ENCODE measurements at places on chromosomes 3 and 15.
A peak's percentile ranks its signal among the peaks of the same experiment; 100 is the strongest.

- no peak for DNase-seq
Measured at GRCh38 chr15:39581242-39581792, 438 bp downstream of the THBS1 start.

- no peak for DNase-seq
Measured at GRCh38 chr15:31081588-31082250, 19.8 kb downstream of the TRPM1 start.

GRCh38 chr3:153373606-153374005 is 211.6 kb downstream of the RAP2B start:
- DNase-seq, result no peak

DNA sequence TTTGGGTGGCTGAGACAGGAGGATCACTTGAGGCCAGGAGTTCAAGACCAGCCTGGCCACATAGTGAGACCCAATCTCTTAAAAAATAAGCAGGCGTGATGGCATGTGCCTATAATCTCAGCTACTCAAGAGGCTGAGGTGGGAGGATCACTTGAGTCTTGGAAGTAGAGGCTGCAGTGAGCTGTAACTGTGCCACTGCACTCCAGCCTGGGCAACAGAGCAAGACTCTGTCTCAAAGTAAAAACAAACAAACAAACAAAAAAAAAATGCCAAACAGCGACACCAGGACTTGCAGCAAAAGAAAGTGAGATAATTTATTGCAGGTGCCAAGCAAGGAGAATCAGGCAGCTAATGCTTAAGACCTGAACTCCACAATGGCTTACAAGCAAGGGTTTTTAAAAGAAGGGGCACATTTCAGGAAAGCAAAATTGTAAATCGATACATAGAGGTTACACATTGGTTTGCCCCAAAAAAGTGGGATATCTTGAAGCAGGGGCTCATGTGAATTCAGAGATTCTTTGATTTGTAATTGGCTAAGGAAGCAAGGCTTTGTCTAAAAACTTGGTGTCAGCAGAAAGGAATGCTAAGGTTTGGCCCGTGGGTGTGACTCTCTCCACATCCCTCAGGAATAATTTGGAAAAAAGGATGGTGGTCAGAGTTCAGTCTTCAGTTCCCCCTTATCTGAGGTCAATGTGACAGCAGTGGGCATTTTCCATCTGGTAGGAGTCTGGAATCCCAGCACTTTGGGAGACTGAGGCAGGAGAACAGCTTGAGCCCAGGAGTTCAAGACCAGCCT is 5.2 kb upstream of the MPI start:
- peak; percentile 16 for DNase-seq

- DNase-seq, result no peak
Measured at GRCh38 chr3:154716170-154716569, 286.2 kb upstream of the GPR149 start.

DNA sequence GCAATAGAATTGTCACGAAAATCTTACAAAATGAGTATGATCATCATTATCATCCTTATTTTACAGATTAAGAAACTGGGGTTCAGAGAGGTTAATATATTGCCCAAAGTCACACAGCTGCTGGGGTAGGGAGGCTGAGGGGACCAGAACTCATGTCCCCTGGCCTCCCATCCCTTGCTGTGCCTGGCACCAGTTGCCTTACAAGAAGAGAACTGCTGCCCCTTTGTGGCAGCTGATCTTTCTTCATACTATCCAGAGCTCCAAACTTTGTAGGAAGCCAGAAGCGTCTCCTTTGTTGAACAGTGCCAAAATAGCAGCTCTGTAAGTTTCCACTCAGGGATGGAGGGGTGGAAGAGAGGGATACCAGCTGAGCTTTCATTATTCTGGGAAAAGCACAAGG is 236.8 kb upstream of the TBC1D5 start:
- DNase-seq, result no peak

DNA sequence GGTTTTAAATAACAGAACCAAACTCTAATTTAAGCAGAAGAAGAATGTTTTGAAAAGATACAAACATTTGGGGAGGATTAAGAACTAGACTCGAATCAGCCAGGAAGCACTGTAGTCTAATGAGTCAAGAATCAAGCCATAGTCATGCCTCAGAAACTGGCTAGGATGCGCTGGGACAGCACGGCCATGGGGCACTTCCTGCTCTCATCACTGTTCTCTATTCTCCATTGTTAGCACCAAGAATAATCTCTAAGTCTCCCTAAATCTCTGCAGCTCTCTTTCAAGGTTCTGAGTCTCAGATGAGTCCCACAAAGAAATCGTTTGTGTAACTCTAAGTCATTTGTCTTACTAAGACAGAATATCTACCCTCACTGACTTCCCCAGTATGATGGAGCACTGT is 399.0 kb upstream of the KCNMB2 start:
- no peak for DNase-seq
